IMR-90 (cell line): ENCODE measurements at places on chromosomes 11 and 22.

DNA sequence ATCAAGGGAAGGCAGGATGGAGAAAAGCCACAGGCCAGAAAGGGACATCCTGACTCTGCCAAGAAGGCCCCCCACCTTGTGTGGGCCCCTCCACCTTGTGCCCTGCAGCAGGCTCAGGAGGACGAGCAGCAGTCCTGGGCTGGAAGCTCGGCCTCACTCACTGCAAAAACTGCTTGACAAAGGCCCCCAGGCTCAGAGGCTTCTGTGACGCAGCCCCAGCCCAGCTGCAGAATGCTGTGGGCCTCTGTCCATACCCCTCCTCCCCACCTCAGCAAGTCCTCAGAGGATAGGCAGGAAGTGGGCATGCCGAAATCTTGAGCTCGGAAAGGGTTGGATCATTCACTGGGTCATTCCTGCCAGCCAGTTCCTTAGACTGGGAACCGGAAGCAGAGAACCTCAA, 61.9 kb downstream of the NRXN2 start:
- peak; percentile 62 for DNase-seq

- no peak for DNase-seq
Measured at GRCh38 chr11:64208796-64209562, 2.5 kb downstream of the FERMT3 start.

GRCh38 chr22:39525658-39525975, 5.3 kb downstream of the ATF4 start:
- no peak for DNase-seq

DNA sequence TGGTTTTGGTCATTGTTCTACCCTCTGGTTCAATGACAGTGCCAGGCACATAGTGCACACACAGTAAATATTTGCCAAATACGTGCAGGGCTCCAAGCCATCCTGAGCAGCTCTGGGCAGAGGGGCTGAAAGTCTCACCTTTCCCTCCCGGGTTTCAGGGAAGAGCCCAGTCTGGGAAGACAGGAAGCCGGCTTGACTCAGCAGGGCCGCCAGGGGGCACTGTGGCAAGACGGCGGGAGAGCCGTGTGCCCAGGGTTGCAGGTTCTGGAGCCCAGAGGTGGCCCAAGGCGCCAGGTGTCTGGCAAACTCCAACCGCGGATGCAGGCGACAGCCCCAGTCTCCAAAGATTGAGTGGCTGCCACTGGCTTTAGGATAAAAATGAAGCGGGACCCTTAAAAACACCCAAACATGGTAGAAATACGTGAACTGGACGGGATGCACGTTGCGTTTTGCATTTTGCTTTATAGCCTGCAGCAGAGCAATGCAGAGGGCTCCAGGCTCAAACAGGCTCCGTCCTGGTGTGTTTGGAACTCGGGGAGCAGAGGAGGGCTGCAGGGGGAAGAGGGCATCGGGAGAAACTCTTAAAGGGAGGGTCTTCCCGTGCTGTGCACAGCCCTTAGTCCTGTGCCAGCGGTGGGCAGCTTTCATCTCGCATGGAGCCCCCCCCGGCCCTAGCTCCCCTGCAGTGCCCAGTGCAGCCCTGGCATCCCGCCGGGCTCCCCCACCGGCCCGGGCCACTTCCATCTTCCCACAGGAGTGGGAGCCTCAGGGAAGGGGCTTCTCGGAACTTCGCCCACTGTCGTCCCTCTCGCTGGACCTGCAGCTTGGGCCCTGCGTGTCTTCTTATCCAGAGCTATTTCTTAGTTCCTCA, 10.7 kb downstream of the KRTAP5-5 start:
- DNase-seq: no peak

GRCh38 chr11:1838077-1838425, 730 bp upstream of the TNNI2 start:
- no peak for DNase-seq

DNA sequence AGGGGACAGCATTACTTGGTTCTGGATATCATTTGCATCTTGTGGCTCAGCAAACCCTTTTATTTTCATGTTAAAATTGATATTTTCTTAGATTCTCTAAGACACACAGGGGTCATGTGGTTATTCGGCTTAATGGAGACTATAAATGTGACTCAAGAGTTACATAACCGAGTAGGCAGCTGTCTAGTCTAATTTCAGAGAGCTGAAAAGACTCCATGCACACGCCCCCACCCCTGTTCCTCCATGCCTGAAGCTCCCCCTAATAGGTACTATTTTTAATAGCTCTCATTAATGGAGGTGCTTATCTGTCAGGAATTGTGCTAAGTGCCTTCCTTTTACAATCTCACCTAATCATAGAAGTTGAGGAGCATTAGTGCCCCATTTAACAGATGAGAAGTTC, 189.2 kb upstream of the ARHGAP20 start:
- no peak for DNase-seq

- peak; percentile 77 for DNase-seq
Measured at GRCh38 chr11:68806931-68807844, 34.5 kb downstream of the CPT1A start.

DNA sequence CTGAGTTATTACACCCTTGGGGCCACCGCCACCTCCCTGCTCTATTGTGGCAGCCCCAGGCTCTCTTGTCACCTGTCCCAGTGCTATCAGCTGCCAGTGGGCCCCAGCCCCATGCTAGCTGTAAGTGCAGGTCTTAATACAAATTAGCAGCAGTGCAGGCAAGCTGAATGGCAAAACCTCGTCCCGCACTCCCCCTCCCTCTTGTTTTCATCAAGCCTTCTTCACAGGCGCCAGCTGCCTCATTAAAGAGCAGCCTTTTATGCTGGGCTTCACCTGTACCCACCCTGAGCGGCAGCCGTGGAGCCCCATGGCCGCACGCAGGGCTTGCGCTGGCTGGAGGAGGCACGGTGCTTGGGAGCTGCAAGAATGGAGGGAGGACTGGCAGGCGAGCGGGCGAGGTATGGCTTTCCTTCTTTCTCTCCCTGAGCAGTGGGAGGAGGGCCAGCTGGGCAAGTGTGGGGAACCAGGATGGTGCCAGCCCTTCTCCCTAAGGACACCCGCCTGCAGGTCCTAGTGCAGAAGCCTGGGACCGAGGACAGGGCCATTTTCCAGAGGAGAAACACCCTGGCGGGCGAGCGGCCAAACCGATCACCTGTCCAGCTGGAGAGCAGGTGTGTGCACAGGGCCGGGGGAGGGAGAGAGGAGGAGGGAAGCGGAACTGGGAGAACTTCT, 70.7 kb downstream of the FLI1 start:
- DNase-seq: no peak

DNA sequence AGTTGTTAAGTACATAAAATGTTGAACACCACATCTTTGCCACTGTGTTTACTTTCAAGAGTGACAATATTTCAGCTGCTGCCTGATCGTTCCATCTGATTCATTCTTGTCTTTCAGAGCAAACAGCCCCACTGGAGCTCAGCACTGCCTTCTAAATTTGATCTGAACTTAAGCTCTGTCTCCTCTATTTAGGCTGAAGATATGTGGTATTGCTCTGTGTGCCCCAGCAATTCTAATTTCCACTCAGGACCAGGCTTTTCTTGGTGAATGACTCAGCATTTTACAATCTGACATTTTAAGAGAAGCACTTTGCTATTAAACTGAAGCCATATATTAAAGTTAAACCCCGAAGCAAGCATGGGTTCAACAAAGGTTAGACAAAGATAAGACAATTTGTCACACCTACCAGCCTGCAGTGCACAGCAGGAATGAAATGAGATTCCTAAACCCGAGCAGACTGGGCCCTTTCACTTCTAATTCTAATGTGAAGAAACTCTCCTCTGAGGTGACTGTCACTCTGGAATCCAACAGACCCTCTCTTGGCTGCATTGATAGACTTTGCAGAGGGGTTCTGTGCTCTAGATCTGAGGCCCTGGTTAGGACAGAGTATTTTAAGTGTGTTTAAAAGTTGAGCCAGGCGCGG, 41.7 kb upstream of the PLET1 start:
- peak; percentile 30 for DNase-seq

DNA sequence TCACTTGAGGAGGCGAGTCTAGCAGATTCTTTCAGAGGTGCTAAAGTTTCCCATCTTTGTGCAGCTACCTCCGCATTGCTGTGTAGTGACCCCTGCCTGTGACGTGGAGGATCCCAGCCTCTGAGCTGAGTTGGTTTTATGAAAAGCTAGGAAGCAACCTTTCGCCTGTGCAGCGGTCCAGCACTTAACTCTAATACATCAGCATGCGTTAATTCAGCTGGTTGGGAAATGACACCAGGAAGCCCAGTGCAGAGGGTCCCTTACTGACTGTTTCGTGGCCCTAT, 8.9 kb upstream of the SAMM50 start:
- DNase-seq: no peak

DNA sequence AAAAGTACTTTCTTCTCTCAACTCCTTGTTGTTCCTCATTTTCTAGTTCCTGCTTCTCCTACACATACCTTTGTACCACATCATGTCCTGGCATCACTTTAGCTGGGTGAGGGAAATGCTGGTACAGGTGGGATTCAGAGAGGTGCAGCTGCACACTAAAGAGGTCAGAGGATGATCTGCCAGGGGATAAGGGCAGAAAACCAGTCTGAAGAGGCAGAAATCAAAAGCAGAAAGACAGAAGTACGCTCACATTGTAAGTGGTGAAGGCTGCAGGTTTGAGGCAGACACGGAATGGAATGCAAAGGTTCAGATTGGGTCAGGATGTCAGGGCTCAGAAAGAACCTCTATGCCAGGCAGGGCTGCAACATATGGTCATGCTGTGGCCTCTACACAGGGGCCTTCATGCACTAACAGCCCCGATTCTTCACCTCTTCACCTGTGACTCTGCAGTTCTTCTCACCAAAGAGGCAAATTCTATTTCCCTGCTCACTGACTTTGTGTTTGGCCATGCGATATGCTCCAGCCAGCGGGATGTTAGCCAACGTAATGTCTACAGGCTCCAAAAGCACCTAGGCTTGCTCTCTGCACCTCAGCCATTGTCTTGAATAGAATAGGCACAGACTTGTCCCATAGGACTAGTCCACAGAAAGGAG, 373.7 kb downstream of the NXPE2 start:
- DNase-seq: no peak

- no peak for DNase-seq
Measured at GRCh38 chr11:79822766-79823165, 381.9 kb upstream of the TENM4 start.

DNA sequence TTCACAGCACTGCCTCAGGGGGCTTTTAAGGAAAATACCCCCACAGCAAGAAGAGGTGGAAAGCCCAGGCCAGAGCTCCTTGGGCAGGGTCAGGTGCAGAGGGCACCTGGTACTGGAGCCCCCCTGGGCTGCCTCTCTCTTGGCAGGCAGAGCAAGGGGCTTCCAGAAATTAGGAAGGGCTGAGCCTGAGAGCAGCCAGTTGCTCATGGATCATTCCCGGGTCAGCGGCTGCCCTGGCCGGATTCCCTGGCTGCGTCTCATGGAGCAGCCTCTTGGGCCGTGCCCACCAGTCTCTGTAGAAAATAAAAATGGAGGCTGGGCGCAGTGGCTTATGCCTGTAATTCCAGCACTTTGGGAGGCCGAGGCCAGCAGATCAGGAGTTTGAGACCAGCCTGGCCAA, 10.3 kb upstream of the OMP start:
- DNase-seq: no peak

- no peak for DNase-seq
Measured at GRCh38 chr11:7508087-7508486, 5.7 kb upstream of the PPFIBP2 start.

DNA sequence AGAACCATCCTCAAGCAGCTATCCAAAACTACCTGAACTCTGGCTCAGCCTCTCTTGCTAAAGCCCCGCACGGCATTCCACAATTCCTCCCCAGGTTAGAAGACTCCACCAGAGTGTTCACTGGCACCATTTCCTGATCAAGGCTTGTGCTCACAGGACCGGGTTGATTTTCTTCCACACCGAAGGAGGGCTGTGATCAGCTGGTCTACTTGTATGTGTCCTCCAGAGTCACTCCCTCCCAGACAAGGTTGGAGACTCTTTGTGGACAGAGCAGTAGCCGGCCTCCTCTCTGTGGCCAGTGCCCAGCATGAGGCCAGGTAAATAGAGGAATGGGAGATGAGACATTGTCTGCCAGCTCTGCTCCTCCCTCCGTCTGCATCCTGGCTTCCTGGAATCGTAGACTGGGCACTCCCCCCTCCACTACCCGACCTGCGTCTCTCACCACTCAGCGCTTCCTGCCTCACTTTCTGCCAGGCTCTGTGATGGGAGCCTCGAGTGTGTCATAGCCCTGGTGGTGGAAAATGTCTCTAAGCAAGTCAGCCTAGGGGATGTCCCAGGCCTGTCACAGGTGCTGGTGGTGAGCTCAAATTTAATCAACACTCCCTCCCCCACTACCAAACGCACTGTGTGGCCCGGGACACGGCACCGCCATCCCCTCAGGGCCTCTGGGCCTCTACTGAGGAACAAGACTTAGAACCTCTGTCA, 12.5 kb upstream of the TMPRSS6 start:
- peak; percentile 37 for DNase-seq

DNA sequence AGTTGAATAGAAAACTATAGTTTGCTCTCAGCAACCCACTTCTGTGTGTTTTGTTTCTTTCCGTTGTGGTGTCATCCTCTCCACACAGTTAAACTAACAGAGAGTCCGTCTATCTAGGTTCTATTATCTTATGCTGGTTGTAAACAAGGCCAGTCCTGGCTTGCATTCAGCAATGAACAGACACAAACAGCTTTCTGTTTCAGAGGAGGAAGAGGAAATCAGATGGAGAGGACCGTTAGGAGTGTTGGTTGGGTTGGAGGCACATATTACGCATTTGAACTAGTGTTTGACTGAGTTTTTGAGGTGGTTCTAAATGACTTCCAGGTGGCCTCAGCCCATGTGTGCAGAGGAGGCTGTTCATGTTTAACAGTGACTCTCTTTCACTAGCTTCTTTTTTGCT, 129.5 kb upstream of the SORL1-AS1 start:
- DNase-seq: no peak

DNA sequence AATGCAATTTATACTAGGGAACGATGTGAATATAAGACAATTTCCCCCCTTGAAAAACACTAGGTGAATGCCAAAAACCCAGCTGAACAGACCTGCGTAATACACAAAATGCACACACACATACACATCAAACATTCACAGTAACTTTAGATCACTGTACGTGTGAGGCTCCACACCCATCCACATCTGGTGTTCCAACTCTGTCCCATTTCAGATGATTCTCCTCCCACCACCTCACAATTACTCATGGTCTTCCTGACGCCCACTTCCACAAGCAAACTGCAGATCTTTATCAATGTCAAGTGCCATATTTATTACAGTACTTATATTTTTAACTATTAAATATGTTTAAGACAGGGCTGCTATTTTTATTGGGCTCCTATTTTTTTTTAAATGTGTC, 57.8 kb upstream of the TENM4 start:
- DNase-seq: no peak

- DNase-seq: no peak
Measured at GRCh38 chr11:30762188-30762587, 176.0 kb upstream of the MPPED2 start.

DNA sequence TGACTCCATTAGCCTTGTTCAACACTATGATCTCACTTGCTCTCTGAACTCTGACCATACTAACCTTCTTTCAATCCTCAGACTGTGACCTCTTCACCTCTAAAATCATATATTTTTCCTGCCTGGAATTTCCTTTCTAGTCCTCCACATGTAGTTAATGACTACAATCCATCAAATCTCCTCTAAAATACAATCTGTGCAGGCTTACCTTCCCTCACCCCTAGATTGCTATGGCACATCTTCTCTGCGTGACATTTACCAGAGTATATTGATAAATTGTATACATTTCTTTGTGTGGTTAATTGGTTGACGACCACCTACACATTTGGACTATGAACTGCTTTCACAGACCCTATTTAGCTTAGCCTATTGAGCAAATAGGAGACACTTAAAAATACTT, 1330.2 kb upstream of the TENM4 start:
- DNase-seq: no peak

- DNase-seq: no peak
Measured at GRCh38 chr11:2002042-2002776, 4.6 kb upstream of the H19 start.
